ENCODE measurements at places on chromosomes 3 and 15. TPM values are rescaled to one million over a fixed set of nuclear protein-coding genes. Genes with fewer than 3 reads are reported as not detected.

HMCES gene
- 28.6 TPM for total RNA-seq

ADAMTS7 gene
- 19.2 TPM for total RNA-seq

DNA sequence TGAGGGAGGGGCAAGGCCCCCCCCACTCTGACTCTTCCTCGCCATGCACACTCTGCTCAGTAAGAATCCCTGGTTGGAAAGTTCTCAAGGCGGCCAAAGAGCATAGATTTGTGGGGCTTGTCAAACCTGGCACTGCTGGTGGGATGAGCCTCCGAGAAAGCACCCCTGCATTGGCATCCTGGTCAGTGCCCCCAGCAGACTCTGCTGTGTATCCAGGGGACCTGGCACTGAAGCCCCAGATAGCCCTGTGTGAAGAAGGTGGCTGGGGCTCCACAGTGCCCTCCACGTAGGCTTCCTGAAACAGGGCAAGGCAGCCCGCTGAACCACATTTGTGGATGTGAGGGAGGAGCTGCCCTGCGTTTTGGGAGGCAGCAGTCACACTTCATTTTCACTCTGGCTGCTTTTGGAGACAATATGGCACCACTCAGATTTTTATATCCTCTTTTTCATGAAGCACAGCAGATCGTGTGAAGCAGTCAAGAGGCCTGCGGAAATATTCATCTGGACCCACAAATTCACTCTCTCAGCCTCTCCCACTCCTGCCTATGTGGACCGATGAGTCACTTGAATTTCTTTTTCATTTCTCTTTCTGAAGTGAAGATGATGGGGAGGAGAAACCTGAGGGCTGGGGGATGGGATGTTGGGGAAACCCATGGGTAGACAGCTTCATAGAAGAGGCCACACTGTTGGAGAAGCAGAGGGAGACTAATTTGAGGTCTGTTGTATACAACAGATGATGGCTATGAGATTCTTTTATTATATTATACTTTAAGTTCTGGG lies 88.7 kb upstream of the BCL6 start:
- no peaks in the 10 kb centered on the region for H3K36me3 ChIP-seq
- H3K27ac ChIP-seq, result no peak overlapping the region
- no peaks in the 10 kb centered on the region for H3K27me3 ChIP-seq
- H3K4me3 ChIP-seq, result no peak overlapping the region
- H3K4me1 ChIP-seq, result peaks cover 13% of the 10 kb centered on the region

DNA sequence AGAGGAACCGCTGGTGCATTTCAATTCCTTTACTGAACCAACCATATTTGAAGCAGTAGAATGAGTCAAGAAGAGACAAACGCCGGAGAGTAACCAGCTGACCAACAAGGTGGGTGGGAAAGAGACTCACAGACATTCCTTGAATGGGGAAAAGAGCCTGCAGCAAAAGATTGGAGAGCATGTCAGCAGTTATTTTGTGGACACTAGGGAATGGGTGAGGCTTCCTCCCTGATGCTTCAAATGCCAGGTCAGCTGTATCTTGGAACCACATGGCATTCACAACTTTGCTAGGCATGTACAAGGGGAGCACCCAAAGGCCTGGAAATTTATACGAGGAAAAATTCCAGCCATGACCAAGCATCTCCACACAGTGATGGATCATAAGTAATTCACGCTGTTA lies 29.9 kb upstream of the ZKSCAN7 start:
- no peaks in the 10 kb centered on the region for H3K36me3 ChIP-seq
- H3K4me3 ChIP-seq, result no peak overlapping the region
- peaks cover 12% of the 10 kb centered on the region for H3K27me3 ChIP-seq
- H3K27ac ChIP-seq, result no peak overlapping the region
- no peaks in the 10 kb centered on the region for H3K4me1 ChIP-seq
